ENCODE measurements at places on chromosomes 12 and 14. TPM values are rescaled to one million over a fixed set of nuclear protein-coding genes. Genes with fewer than 3 reads are reported as not detected.
A peak's percentile ranks its signal among the peaks of the same experiment; 100 is the strongest.

- H3K27ac ChIP-seq: no peak overlapping the region
- peaks cover 14% of the 10 kb centered on the region for H3K4me1 ChIP-seq
- H3K36me3 ChIP-seq: no peaks in the 10 kb centered on the region
- H3K27me3 ChIP-seq: no peaks in the 10 kb centered on the region
- no peak overlapping the region for H3K4me3 ChIP-seq
Observed at GRCh38 chr12:89752341-89752740, 43.7 kb upstream of the ATP2B1 start.

DNA sequence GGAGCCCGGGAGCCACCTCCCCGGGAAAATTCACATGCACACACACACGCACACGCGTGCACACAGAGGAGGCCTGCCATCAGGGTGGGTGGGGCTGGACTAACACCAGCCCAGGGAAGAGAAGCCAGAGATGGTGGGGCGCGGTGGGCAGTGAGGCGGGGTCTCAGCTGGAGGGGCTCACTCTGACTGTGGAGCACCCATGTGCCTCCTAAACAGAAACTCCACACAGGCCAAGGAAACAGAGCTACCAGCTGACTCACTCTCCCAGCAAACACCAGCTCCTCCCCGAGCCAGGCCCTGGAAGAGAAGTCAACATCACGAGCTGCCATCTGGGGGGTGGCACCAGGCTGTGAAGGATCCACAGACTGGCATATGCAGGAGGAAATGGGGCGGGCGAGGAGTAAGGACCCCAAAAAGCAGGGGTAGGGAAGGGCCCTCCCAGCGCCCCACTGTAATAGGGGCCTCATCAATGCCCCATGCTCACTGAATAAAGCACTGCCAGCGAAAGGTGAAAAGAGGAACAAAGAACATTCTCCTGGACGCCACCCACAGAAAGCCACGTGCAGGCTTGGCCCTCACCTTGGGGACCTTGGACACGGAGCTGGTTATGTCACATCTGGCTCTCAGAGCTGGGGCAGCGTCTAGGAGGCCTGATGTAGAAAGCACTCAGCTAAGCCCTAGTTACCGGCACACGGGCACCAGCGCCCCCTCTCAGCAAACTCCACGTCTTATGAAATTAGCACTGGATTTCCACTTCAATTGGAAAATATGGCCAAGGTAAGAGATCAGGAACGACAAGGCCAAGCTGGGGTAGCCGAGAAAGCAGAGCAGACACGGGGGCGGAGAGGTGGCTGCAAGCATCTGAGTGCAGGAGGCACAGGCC is 8.4 kb upstream of the INF2 start:
- peak overlapping the region; percentile 98 for H3K27ac ChIP-seq
- peaks cover 63% of the 10 kb centered on the region for H3K4me1 ChIP-seq
- no peaks in the 10 kb centered on the region for H3K27me3 ChIP-seq

DNA sequence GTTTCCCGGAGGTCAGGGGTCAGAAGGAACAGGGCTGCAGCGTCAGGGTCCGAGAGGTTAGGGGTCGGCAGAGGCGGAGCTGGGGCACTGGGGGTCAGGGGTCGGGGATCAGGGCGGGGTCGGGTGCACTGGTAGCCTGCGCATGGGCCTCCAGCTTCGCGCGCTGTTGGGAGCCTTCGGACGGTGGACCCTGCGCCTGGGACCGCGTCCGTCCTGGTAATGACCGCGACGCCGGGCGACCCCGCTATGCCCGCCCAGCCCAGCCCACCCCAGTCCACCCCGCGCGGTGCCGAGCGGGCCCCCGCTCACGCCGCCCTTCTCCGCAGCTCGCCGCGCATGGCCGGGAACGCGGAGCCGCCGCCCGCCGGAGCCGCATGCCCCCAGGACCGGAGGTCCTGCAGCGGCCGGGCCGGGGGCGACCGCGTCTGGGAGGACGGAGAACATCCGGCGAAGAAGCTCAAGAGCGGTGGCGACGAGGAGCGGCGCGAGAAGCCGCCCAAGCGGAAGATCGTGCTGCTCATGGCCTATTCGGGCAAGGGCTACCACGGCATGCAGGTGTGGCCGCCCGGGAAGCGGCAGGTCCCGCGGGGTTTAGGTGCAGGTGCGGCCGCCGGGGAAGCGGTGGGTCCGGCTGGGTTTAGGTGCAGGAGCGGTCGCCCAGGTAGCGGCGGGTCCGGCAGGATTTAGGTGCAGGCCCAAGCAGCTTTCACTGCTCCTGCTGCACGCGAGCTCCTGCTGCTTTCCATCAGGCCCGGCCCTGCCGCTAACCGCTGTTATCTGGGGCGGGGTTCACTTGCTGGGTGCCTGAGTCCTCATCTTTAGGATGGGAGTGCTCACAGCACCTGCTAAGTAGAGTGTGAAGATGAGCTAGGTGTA is 743 bp downstream of the PUS1 start:
- no peaks in the 10 kb centered on the region for H3K27me3 ChIP-seq
- peak overlapping the region; percentile 96 for H3K4me3 ChIP-seq
- H3K27ac ChIP-seq: peak overlapping the region; percentile 85
- DNase-seq: no peak
- peaks cover 26% of the 10 kb centered on the region for H3K4me1 ChIP-seq
- H3K36me3 ChIP-seq: peaks cover 21% of the 10 kb centered on the region

Gene SELPLG
- 1.2 TPM for total RNA-seq

DNA sequence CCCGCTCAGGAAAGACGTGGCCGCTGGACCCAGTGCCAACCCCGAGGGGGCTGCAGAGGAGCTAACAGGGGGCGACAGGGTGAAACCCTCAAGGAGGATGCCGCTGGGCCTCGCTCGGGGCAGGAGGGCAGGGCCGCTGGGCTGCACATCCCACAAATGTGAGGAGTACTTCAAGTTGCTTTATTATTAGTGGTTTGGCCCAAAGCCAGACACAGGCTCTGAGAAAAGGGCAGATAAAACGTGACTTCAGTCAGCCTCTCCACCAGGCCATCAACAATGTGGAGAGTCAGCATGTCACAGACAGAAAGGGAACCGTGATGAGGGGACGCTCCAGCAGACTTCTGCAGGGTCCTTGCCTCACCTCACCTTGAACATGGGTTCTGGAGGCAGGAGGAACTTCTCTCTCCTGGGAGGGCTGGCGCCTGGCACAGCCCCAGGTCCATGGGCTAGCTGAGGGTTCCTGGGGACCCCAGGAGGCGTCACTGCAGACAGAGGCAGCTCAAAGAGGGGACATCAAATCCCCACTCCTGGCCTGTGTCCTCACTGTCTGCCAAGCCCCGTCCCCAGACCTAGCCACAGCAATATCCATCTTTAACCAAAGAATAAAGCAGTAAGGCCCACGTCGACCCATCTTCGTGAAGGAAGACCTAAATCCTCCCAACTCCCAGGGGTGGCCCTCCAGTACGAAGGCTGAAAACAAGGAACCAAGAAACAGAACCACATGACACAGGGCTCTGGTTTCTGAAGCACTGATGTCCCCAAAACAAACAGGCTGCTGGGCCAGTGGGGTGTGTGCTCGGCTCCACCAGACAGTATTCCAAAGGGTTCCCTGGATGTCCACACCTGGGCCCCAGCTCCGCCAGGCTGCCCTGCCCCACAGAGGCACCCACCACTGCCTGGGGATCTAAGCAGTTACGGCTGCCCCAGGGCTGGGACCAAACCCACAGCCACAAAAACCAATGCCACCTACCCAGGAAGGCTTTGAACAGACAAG is 35.1 kb downstream of the CCDC85C start:
- H3K27ac ChIP-seq: no peak overlapping the region
- no peak overlapping the region for H3K4me3 ChIP-seq
- H3K4me1 ChIP-seq: peaks cover 48% of the 10 kb centered on the region
- no peaks in the 10 kb centered on the region for H3K27me3 ChIP-seq
- DNase-seq: no peak

Data from HCT116 (cell line).